ENCODE measurements at places on chromosomes 2 and 18.

- DNase-seq, result no peak
Observed at GRCh38 chr18:49011291-49011746, 60.6 kb upstream of the SMAD7 start.

DNA sequence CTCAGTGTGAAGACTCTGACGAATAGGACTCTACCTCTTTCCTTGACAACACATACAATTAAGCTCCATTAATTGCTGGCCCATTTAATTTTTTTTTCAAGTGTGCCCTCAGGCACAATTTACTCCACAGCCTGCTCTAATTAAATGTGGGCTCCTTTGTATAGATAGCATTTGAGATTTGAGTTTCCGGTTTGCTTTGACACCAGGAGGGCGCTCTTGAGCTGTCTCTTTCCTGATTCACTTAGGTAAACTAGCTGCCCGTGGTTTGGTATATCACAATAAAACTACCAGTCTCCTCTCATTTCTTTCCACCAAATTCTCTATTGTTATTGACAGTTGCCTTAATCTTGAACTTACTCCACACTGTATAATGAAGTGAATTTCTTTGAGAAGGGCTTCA lies 666.0 kb downstream of the DSC3 start:
- DNase-seq, result no peak

DNA sequence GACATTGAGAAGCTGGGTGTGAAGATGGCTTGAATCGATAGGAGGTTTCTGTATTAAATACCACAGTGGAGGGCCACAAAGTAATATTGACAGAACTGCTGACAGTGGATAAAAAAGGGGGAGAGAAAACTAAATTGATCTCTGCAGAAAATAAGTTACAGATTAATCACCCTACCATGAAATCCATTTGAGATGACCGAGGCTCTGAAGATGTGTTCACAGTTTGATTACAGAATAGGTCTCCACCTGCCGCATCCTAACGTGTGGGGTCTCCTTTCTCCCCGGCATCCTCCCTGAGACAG lies 165.6 kb downstream of the EIPR1 start:
- no peak for DNase-seq

- DNase-seq, result no peak
Observed at GRCh38 chr2:65050931-65051330, 5.3 kb upstream of the CEP68 start.

DNA sequence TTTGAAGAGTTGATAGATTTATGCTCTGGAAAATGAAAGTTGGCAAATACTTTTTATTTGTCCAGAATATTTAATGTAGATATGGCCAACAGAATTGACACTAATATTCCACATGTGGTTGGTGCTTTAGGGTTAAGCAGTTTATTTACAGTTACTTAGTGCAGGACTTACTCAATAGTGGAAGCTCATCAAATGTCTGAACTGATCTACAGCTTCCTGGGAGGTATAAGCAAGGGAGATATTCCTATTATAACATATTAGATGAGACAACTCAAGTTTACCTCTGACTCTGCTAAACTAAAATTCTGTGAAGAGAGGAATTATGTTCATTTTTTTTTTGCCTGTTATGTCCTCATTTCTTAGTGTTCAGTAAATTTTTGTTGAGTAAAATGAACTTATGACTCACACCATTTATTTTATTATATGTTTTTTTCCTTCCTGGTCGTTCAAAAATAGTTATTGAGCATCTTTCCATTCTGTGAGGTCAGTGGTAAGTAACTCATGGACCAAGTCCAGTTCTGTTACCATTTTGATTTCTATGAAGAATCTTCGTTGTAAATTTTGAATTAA lies 13.6 kb downstream of the ABI2 start:
- DNase-seq, result no peak

DNA sequence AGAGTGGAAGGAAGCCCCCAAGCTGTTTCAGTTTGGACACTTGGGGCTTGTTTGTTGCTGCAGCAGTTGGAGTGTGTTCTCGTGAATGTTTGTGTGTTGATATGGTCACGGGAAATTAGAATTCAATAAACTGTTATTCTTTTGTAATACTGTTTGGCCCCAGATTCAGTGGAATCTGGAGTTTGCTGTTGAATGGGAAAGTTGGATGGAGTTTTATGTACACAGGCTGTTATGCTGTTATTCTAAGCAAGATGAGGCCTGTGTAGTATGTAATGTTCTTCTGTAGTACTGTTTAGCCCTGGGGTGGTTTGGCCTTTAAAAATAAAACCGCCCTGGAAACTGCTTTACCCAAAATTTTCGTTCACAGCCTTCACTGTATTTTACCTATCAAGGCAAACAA lies 810.4 kb upstream of the HS6ST1 start:
- DNase-seq, result no peak

DNA sequence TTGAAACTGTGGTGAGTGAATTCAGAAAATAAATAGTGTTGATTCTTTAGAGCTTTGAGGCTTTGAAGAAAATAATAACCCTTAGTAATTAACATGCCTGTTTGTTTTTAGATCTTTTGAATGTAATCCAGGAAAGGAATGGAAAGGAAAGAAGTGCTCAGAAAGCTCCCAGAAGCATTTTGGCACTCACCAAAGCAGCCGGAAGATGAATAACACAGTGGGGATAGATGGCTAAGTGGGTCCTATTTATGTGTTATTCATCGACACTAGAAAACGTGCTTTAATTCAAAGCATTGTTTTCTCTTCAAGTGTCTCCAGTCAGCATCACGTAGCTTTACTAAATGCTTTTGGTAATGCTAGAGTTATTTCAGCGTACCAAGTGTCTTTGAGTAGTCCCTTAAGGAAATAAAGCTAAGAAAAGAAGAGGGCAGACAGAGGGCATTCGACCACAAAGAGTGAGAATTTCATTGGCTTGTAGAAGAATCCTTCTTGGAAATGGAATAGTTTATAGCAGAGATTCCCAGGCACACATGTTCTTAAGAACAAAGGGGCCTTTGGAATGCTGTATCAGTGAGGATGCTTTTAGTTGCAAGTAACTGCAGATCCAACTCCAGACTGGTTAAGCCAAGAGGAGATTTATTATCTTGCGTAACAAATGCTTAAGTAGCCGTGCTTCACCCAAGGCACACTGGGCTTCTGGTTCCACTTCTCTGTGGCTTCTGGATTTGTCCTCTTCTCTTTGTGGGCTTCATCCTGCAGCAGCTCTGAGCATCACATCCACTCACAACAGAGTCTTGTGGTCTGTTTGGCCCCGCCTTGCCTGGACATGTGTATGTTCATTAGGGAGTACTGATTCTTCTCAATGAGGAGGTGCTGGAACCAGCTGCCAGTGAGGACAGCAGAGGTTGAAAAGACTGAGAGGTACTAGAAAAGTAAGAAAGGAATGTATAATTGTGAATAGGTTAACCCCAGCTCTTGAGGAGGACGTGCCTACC lies 63.6 kb upstream of the LTBP1 start:
- no peak for DNase-seq

DNA sequence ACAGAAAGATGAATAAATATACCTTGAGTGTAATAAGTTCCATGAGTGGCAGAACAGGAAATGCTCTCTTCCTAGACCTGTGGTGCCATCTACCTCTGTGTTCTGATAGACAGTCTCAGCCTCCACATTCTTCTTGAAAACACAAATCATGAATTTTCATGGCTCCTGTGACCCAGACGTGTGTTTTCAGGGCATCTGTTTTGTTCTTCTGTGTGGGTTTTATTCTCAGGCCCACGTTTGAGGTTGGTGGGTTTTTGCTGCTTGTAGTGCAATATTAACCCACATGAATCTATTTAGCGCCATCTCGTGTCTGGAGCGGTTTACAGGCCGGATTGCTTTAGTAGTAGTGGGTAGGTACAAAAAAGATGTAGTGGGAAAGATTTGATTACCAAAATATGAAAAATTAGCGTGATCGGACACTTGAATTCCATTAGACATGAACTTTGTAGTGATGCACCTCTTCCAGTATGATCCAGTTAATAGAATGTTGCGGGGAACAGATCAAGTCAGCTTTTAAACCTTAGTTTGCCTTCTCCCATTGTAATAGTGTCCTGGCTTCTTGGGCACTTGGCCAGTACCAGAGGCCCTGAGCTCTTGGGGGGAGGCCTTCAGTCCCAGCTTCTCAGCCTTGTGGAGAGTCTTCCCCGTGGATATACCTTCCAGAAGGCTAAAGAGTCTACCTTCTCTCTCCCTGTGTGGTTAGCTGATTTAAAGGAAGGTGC lies 256.5 kb downstream of the TPGS2 start:
- no peak for DNase-seq

GRCh38 chr2:217774232-217774631 lies 228.6 kb downstream of the TNS1 start:
- DNase-seq, result no peak

DNA sequence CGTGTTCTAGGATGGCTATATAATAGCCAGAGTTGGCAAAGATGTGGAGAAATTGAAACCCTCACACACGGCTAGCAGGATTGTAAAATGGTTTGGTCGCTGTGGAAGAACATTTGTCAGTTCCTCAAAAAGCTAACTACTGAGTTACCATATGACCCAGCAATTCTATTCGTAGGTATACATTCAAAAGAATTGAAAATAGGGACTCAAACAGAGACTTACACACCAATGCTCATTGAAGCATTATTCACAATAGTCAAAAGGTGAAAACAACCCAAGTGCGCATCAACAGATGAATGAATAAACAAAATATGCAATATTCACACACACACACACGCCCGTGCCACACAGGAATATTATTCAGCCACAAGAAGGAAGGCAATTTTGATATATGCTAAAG lies 98.7 kb downstream of the PLA2R1 start:
- DNase-seq, result no peak

GRCh38 chr2:157149270-157149669 lies 108.2 kb upstream of the GALNT5 start:
- DNase-seq, result no peak

Measured in mucosa of descending colon (tissue), 3 donors.